ENCODE measurements at places on chromosomes 1 and 21. TPM values are rescaled to one million over a fixed set of nuclear protein-coding genes. Genes with fewer than 3 reads are reported as not detected.

ZBTB8B gene
- not detected for total RNA-seq

RXFP4 gene
- total RNA-seq: 4.2 TPM

KRTAP13-2 gene
- 6.0 TPM for total RNA-seq

GRCh38 chr1:47405697-47406096 is 10.4 kb upstream of the FOXE3 start:
- H3K4me3 ChIP-seq: no peak overlapping the region
- H3K36me3 ChIP-seq: no peaks in the 10 kb centered on the region
- no peak for DNase-seq
- no peak overlapping the region for H3K27ac ChIP-seq
- no peaks in the 10 kb centered on the region for H3K4me1 ChIP-seq

FHL3 gene
- 7.8 TPM for total RNA-seq

NECTIN4 gene
- total RNA-seq: 7.8 TPM

OR14I1 gene
- not detected for total RNA-seq

GRCh38 chr1:55472784-55473183 is 257.6 kb upstream of the USP24 start:
- no peaks in the 10 kb centered on the region for H3K4me1 ChIP-seq
- H3K4me3 ChIP-seq: no peak overlapping the region
- H3K27me3 ChIP-seq: no peaks in the 10 kb centered on the region
- DNase-seq: no peak
- no peak overlapping the region for H3K27ac ChIP-seq
- no peaks in the 10 kb centered on the region for H3K36me3 ChIP-seq

SELL gene
- total RNA-seq: 1.5 TPM

FAM72C gene
- 0.37 TPM for total RNA-seq

DNA sequence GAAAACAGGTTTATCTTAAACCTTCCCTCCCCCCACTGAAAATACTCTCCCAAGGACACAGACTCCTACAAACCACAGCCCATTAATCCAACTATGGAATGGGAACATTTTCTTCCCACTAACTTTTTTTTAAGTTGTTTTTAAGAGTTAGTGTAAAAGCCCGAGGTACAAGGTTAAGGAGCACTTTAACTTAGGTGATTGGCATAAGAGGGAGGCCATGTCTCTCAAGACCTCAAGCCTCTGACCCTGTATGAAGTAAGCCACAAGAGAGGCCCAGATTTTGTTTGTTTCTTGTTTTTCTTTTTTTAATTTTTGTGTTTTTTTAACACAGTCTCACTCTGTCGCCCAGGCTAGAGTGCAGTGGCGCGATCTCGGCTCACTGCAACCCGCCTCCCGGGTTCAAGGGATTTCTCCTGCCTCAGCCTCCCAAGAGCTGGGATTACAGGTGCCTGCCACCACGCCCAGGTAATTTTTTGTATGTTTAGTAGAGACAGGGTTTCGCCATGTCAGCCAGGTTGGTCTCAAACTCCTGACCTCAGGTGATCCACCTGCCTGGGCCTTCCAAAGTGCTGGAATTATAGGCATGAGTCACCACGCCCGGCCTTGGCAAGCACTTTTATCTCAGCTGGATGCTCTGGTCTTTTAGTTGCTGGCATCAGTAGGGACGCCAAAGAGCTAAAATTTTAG is 14.4 kb downstream of the ARMH1 start:
- no peaks in the 10 kb centered on the region for H3K27me3 ChIP-seq
- no peaks in the 10 kb centered on the region for H3K36me3 ChIP-seq
- H3K4me1 ChIP-seq: no peaks in the 10 kb centered on the region

DNTTIP2 gene
- 36.1 TPM for total RNA-seq

S100A10 gene
- 1,485 TPM for total RNA-seq

RCC2 gene
- total RNA-seq: 69.3 TPM

LCA5L gene
- 0.98 TPM for total RNA-seq

- H3K27me3 ChIP-seq: no peaks in the 10 kb centered on the region
- no peak overlapping the region for H3K4me3 ChIP-seq
- no peaks in the 10 kb centered on the region for H3K4me1 ChIP-seq
- no peak for DNase-seq
Observed at GRCh38 chr1:237713916-237714315, 176.8 kb downstream of the ZP4 start.

DNA sequence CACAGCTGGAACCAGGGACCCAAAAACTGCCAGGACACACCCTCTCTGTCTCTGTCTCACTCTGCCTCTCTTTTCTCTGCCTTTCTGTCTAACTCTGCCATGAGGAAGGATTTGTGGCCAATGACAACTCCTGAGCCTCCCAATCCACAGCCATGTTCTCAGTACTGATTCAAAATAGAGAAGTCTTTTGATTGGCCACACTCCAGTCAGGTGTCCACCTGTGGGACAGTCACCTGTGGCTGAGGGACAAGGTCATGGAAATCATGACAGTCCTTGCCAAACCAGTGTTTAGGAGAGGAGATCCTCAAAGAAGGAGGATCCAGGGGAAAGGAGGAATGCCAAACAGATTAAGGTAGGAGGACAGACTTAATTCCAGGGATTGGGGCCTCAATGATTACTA is 15.8 kb downstream of the TINAGL1 start:
- H3K4me3 ChIP-seq: no peak overlapping the region
- H3K36me3 ChIP-seq: no peaks in the 10 kb centered on the region
- peaks cover 9% of the 10 kb centered on the region for H3K4me1 ChIP-seq
- no peak for DNase-seq
- no peaks in the 10 kb centered on the region for H3K27me3 ChIP-seq
- H3K27ac ChIP-seq: peak overlapping the region; percentile 29

- H3K36me3 ChIP-seq: no peaks in the 10 kb centered on the region
- no peak overlapping the region for H3K4me3 ChIP-seq
- DNase-seq: no peak
- no peak overlapping the region for H3K27ac ChIP-seq
Observed at GRCh38 chr1:225481738-225482137, 53.9 kb upstream of the LBR start.

DNA sequence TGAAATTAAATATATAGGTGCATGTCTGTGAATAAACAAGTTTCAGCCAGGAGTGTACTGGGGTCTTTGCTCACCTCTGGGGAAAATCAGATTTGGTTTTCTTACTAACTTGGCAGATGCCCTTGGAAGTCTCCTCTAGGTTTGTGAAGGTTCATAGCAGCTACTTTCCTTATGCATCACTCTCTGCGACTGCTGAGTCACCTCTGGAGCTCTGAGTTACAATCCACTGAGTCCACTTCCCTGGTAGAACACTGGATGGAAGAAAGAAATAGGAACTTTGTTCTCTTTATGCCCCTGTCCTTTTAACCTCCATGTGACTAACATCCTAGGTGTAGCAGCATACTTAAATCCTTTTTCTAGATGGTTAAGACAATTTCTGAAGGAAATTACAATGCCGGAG is 4.4 kb upstream of the FASLG start:
- no peak overlapping the region for H3K4me3 ChIP-seq
- no peak for DNase-seq
- H3K36me3 ChIP-seq: no peaks in the 10 kb centered on the region
- H3K27ac ChIP-seq: no peak overlapping the region
- no peaks in the 10 kb centered on the region for H3K4me1 ChIP-seq

GRCh38 chr1:205183676-205184335 is 27.7 kb downstream of the DSTYK start:
- H3K36me3 ChIP-seq: no peaks in the 10 kb centered on the region
- H3K4me3 ChIP-seq: no peak overlapping the region
- no peaks in the 10 kb centered on the region for H3K27me3 ChIP-seq
- no peak overlapping the region for H3K27ac ChIP-seq
- H3K4me1 ChIP-seq: peaks cover 5% of the 10 kb centered on the region
- no peak for DNase-seq

DNA sequence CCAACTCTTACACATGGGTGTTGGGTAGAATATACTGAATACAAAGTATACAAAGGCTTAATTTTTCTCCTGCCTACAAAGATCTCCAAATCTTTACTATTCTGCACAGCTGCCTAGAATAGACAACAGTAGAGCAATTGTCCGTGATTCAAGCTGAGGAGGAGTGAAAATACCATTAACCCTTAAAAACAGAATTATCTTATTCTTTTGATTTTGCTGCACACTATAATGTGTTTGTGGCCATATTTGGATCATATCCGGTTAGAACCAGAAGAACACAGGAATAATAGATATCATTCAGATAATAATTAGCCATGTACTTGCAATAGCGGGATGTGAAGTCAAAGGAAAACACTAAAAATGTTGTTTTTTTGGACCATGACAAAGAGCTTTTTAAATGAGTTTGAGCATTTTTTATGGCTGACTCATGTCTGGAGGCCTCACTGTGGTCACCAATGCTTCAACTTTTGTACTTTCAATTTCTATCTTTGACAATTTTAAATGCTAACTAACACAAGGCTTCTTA is 197.6 kb upstream of the FOXD3 start:
- no peak overlapping the region for H3K27ac ChIP-seq
- DNase-seq: no peak
- H3K4me1 ChIP-seq: no peaks in the 10 kb centered on the region
- H3K4me3 ChIP-seq: no peak overlapping the region
- no peaks in the 10 kb centered on the region for H3K36me3 ChIP-seq

PDE9A gene
- 56.0 TPM for total RNA-seq

DNA sequence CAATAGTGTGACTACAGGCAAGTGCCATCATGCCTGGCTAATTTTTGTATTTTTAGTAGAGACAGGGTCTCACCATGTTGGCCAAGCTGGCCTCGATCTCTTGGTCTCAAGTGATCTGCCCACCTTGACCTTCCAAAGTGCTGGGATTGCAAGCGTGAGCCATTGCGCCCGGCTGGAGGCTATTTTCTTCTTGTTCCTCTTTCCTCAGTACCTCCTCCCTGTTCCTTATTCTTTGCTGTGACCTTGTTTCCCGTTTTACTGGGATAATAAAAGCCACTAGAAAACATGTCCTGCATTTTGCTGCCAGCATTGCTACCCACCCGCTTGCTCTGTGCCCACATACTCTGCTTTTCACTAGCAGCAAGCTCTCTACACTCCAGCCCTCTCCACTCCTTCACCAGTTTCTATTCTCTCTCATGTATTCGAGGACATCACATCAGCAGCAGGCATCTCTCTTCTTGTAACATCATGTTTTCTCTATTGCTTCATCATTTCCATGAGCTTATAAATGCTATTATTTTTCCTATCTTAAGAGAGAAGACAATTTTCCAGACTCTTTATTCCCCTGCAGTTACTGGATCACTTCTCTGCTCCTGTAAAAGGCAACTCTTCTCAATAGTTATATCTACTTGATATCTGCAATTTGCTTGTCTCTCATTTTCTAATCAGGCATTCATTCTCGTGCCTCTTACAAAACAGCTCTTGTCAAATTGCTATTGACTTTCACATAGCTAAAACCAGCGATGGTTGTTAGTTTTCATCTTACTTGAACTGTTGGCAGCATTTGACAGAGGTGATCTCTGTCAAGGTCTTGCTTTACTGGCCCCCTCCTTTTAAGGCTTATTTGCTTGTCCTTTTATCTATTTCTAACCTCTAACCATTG is 34.5 kb upstream of the C21orf91 start:
- no peak overlapping the region for H3K27ac ChIP-seq
- no peak overlapping the region for H3K4me3 ChIP-seq
- no peak for DNase-seq

- no peaks in the 10 kb centered on the region for H3K36me3 ChIP-seq
- DNase-seq: peak; percentile 72
- H3K4me1 ChIP-seq: peaks cover 16% of the 10 kb centered on the region
- no peak overlapping the region for H3K4me3 ChIP-seq
Observed at GRCh38 chr1:235060607-235061470, 67.8 kb downstream of the TOMM20 start.

KCNJ9 gene
- 0.11 TPM for total RNA-seq

- H3K36me3 ChIP-seq: no peaks in the 10 kb centered on the region
- H3K27me3 ChIP-seq: no peaks in the 10 kb centered on the region
- DNase-seq: no peak
- H3K4me1 ChIP-seq: no peaks in the 10 kb centered on the region
- no peak overlapping the region for H3K4me3 ChIP-seq
Observed at GRCh38 chr1:29370067-29370466, 133.7 kb downstream of the PTPRU start.

KRTAP6-3 gene
- total RNA-seq: not detected

EPS15 gene
- 55.8 TPM for total RNA-seq

- H3K27me3 ChIP-seq: no peaks in the 10 kb centered on the region
- DNase-seq: no peak
- H3K27ac ChIP-seq: no peak overlapping the region
- no peaks in the 10 kb centered on the region for H3K36me3 ChIP-seq
- peaks cover 4% of the 10 kb centered on the region for H3K4me1 ChIP-seq
Observed at GRCh38 chr1:12452262-12452661, 165.7 kb downstream of the DHRS3 start.

CD247 gene
- total RNA-seq: 2.6 TPM

CD48 gene
- total RNA-seq: 4.9 TPM

KRTAP7-1 gene
- total RNA-seq: not detected

CASQ2 gene
- total RNA-seq: 10.5 TPM

SEC22B gene
- 29.3 TPM for total RNA-seq

Data from colonic mucosa (tissue), 4 donors.